Fibroblast of skin of left biceps (primary cell): ENCODE measurements at places on chromosomes 4 and X.

GRCh38 chrX:110159865-110160264 lies 157.0 kb downstream of the TMEM164 start:
- DNase-seq: no peak

DNA sequence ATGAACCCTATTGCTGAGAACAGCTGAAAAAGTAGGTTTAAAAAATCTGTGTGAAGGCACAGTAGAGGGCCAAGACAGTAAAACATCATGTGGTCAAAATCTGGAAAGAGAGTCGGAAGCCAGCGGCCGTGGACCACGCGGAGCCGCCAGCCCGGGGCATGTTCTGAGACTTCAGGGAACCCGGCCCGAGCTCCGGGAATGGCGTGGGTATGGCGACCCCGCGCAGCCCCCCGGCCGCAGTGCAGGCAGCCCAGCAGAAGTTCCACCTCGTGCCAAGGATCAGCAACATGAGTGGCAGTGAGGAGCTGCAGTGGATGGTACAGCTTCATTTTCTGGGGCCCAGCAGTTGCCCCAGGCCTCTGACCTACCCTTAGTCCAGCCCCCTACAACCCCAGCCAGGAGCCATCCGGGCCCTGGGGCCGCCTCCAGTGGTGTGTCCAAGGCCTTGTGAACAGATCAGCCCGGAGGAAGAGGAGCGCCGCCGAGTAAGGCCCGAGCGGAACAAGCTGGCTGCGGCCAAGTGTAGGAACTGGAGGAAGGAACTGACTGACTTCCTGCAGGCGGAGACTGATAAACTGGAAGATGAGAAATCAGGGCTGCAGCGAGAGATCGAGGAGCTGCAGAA lies 94.2 kb downstream of the LARP1B start:
- DNase-seq: no peak

DNA sequence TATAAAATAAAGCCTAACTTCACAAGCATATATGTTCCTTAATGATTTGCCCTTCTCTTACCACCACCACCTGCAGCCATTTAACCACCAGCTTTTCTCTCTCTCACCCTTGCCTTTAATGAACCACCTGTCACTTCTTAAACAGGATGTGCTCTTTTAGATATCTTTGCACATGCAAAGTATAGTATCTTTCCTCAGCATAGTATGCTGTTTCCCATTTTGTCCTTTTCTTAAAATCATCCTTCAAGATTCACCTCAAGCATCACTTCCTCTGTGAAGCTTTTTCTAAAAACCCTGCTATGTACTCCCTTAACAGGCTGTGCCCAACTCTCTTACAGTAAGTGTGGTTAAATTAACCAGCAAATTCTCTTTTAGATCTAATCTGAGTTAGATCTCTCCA lies 8.2 kb upstream of the CNOT6L start:
- no peak for DNase-seq

DNA sequence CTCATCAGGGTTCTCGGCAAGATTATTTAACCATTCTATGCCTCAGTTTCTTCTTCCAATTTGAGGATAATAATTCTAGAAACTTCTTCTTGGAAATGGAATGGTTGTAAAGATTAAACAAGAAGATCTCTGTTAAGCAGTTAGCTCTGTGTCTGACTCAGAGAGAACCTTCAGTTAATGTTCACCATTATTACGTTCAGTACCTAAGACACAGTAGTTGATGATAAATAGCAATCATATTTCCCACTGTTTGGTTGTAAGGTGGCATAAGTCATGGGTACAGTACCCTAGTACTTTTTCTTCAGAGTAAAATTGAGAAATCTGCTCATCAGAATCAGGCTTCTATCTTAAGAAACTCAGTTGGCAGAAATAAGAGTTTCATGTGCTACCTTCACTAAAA lies 366.5 kb upstream of the BOD1L1 start:
- DNase-seq: no peak

GRCh38 chr4:182338063-182338462 lies 94.9 kb downstream of the TENM3 start:
- DNase-seq: peak; percentile 52

DNA sequence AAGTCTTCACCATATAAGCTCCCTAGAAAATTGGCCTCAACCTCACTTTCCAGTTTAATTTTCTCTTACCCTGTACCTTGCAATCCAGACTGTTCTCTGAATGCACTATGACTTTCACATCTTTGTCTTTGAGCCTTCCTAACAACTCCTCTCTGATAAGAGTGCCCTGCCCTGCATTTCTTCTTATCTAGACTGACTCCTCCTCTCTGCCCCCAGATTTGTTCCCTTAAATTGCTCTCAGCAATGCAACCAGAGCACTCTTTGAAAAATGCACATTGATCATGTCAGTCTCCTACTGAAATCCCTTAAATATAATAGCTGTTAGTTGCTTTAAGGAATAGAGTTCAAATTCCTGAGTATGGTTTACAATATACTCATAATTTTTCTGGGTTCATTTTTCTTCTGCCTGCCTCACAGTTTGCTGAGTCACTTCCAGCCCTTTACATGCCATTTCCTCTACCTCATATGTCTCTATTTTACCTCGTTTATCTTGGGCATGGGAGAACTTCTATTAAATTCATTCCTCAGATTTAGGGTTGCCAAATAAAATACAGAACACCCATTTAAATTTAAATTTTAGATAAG lies 582.7 kb upstream of the AADAT start:
- DNase-seq: peak; percentile 29

DNA sequence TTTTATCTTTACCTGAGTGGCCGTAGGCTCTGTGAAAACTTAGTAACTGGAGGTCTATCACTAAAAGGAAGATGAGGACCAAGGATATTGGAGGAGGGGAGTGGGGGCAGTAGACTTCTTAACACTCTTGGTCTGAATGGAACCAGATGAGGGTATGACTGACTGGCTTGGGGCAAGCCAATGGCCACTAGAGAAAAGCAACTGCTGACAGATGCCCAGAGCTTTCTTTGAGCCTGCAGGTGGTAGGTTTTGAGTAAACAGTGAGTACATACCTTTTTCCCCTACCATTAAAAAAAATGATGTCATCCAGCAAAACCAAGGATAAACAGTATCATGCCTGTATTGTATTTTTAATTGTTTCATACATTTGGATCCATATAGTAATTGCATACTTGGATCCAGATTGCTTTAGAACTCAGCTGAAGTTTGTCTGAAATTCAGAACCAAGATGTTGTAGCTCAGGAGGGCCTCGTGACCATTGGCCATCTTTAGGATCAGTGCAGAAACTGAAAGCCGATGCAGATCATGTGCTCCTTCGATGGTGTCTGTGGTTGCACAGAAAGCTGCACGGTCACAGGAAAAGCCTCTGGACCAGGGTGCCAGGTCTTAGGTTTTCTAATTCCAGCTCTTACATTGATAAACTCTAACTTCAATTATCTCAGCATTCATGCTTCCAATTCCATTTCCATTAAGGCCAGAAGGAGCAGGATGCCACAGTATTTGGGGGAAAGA lies 131.0 kb downstream of the PDGFRA start:
- DNase-seq: no peak

DNA sequence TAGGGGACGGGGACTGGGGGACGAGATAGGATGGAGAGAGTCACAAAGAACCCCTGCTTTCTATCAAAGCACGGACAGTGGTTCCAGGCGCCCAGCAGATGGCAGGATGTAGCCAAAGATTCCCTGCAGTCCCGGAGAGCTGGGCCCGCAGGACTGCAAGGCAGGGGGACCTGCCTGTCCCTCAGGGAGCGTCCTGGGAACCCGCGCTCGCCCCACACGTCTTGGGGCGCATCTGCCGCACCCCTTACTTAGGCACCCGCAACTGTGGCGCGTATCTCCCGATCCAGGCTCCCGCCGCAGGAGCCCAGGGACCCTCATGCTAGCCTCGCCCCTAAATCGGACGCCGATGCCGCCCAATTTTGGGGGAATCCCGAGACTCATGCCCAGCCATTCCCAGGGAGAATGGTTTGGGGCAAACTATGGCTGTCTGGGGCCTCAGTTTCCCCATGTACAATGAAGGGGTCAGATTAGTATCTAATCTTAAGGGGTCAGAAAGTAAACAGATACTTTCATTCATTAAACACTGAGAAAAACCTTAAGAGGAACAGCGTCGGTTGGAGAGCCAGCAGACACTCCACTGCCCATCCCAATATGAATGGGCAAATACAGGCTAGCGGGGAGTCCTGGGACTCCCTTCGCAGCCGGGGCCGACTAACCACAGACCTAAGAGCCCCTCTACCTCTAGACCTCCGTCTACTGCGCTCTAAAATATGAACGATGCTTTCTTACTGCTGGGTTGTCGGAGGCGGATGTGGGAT lies 581 bp upstream of the STK32B start:
- peak; percentile 25 for DNase-seq
